ENCODE measurements at places on chromosomes 3 and 15. TPM values are rescaled to one million over a fixed set of nuclear protein-coding genes. Genes with fewer than 3 reads are reported as not detected.

DNA sequence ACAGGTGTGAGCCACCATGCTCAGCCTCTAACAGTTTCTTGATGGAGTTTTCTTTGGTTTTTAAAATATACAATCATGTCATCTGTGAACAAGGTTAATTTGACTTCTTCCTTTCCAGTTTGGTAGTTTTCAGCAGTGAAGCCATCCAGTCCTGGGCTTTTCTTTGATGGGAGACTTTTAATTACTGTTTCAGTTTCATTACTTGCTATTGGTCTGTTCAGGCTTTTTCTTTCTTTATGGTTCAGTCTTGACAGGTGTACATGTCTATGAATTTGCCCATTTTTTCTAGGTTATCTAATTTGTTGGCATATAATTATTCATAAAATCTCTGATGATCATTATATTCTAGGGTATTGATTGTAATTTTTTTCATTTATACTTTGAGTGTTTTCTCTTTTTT is 36.8 kb downstream of the PFN2 start:
- no peak overlapping the region for H3K4me3 ChIP-seq
- H3K27me3 ChIP-seq: no peaks in the 10 kb centered on the region
- H3K4me1 ChIP-seq: peaks cover 3% of the 10 kb centered on the region
- peaks cover 17% of the 10 kb centered on the region for H3K36me3 ChIP-seq
- DNase-seq: no peak

Gene DOCK3
- total RNA-seq: 0.25 TPM

GRCh38 chr3:135239615-135239884 is 444.5 kb downstream of the EPHB1 start:
- no peaks in the 10 kb centered on the region for H3K4me1 ChIP-seq
- DNase-seq: no peak

- no peak overlapping the region for H3K4me3 ChIP-seq
- DNase-seq: peak; percentile 66
- no peaks in the 10 kb centered on the region for H3K36me3 ChIP-seq
- H3K4me1 ChIP-seq: peaks cover 3% of the 10 kb centered on the region
Observed at GRCh38 chr3:8663177-8664061, 18.8 kb upstream of the SSUH2 start.

Gene SLC28A2
- 1.5 TPM for total RNA-seq

Gene ZBTB11
- total RNA-seq: 42.5 TPM

Gene MESD
- total RNA-seq: 26.4 TPM

Gene CLDN1
- total RNA-seq: 29.8 TPM

Gene ZNF502
- total RNA-seq: 7.6 TPM

Gene KCNH8
- 0.25 TPM for total RNA-seq

GRCh38 chr15:86919581-86919980 is 839.9 kb downstream of the AGBL1 start:
- H3K4me1 ChIP-seq: peaks cover 19% of the 10 kb centered on the region
- H3K27me3 ChIP-seq: no peaks in the 10 kb centered on the region
- H3K36me3 ChIP-seq: no peaks in the 10 kb centered on the region
- DNase-seq: no peak
- no peak overlapping the region for H3K27ac ChIP-seq
- H3K4me3 ChIP-seq: no peak overlapping the region

DNA sequence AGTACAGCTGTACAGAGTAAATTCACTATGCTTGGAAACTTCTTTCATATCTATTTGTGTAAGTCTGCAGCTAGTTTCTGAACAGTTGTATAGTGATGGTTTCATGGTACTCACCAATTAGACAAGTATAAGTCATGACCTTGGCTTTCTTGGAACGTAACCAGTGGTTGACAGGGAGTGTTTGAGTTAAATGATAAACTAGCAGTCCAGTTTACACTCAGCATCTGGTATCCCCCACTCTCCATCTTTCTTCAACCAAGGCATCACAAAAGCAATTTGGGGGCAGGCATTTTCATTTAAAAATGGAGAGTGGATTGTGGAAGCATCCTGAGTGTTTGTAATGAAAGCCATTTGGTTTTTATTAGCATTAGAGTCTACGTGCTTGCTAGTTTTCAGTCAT is 26.0 kb downstream of the MME start:
- DNase-seq: peak; percentile 76
- H3K27ac ChIP-seq: no peak overlapping the region
- no peak overlapping the region for H3K4me3 ChIP-seq

DNA sequence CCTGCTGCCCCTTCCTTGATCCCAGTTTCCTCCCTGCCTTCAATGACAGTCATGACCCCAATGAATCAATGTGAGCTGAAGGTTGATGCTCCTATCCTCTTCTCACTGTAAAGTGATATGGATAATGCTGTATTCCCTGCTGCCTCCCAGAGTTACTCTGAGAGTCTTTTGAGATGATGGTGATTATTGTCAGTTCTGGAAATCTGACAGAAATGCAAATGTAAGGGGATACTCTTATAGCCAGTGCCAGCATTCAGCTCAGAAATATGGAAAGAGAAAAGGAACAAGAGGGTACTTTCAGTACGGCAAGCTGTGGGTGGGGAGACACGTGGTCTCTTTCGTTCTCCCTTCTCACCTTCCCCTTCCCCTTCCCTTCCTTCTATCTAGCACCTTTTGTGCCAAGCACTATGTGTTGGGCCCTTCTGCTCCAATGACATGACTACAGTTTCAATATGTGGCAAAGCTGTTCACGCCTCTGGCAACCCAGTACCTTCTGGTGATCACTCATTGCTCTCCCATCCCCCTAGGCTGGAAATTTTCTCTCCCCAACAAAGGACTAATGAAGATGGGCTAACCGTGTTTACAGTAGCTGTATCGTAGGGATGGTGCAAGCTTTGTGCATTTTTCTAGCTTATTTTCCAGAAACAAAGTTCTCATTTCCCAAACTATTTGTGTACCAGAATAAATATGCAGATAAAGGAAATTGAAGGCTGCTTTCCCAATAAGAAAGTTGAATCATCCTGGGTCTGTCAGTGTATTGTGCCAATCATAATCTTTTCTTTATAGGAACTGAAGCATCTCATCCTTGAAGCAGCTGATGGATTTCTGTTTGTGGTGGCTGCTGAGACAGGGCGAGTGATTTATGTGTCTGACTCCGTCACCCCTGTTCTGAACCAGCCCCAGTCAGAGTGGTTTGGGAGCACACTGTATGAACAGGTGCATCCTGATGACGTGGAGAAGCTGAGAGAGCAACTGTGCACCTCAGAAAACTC is 70.3 kb downstream of the ARNT2 start:
- no peak for DNase-seq
- H3K4me3 ChIP-seq: no peak overlapping the region

DNA sequence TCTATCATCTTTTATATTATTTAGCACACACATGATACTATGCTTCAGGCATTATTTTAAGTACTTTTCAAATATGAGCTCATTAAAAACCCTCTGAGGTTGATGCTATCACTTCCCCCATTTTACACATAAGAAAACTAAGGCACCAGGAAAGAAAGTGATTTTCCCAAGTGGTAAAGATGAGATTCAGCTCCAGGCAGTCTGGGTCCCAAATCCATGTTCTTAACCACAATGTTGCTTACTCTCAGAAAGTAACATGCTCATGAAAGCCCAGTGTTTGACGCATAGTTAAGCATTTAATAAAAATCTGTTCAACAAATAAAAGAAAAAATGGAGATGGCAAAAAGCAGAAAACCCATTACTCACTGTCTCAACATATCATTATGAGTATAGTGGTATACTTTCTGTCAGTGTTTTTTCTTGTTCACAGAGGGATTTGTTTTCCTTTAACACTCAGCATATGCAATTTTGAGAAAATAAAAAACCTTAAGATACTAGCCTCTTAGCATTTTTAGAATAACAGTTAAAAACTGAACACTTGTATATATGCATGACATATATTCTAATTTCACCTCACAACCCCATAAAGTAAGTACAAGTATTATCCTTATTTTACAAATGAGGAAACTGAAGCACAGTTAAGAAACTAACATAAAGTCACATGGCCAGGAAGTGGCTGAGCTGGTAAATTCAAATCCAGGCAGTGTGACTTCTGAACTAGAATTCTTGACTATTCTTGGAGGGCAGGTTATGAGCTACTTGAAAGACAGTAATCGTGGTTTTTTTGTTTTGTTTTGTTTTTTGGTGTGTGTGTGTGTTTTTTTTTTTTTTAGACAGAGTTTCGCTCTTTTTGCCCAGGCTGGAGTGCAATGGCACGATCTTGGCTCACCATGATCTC is 10.4 kb downstream of the PEAK1 start:
- H3K4me1 ChIP-seq: no peaks in the 10 kb centered on the region
- H3K4me3 ChIP-seq: no peak overlapping the region
- no peaks in the 10 kb centered on the region for H3K36me3 ChIP-seq
- H3K27ac ChIP-seq: no peak overlapping the region
- no peaks in the 10 kb centered on the region for H3K27me3 ChIP-seq
- peak; percentile 34 for DNase-seq

Gene KY
- total RNA-seq: 0.06 TPM

DNA sequence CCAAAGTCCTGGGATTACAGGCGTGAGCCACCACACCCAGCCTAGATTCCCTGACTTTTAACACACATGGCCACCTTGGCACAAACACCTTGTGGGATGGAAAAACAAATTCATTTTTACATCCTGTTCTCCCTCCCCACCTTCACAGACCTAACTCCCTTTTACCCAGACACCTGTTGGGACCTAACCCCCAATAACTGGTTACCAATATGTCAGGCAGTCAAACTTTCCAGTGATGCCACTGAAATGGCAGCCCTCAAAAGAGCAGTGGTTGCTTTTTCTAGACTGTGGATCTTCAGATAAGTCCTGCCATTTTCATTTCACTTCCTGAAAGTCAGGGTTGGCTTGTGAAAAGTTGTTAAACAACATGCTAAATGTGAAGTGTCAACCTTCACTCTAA is 34.9 kb downstream of the SIN3A start:
- peaks cover 11% of the 10 kb centered on the region for H3K36me3 ChIP-seq
- H3K27ac ChIP-seq: no peak overlapping the region
- H3K4me3 ChIP-seq: no peak overlapping the region
- no peaks in the 10 kb centered on the region for H3K4me1 ChIP-seq
- H3K27me3 ChIP-seq: no peaks in the 10 kb centered on the region

Gene ADGRG7
- not detected for total RNA-seq

Gene LAMB2
- total RNA-seq: 616 TPM

DNA sequence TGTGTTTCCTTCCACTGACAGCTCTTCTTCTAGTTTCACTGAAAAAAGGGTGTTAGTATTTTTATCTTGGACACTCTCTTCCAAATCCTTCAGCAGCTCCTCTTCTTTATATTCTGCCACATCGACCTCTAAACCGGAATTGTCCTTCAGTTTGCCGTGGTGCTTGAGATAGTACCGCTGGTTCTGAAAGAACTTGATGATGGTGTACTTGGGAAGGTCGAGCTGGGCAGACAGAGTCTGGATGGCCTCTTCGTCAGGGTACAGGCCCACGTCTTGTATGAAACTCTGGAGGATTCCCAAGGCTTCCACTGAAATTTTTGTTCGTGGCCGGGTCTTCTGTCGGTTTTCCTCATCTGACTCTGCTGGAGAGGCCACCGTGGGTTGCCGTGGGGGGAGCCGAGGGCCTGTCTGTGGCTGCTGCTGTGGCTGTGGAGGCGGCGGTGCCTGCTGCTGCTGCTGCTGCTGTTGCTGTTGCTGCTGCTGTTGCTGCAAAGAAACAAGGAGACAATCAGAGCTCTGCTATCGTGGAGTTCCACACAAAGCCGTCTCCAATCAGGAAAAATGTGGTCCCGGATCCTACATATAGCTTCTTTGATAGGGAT is 75.8 kb downstream of the SATB1 start:
- peaks cover 18% of the 10 kb centered on the region for H3K36me3 ChIP-seq
- no peaks in the 10 kb centered on the region for H3K27me3 ChIP-seq

GRCh38 chr3:27278383-27279055 is 90.7 kb downstream of the NEK10 start:
- no peak overlapping the region for H3K27ac ChIP-seq
- DNase-seq: no peak
- no peaks in the 10 kb centered on the region for H3K4me1 ChIP-seq
- H3K27me3 ChIP-seq: no peaks in the 10 kb centered on the region
- H3K4me3 ChIP-seq: no peak overlapping the region

Gene TMEM266
- total RNA-seq: 4.4 TPM

GRCh38 chr3:8712045-8712907 is 21.3 kb upstream of the CAV3 start:
- DNase-seq: no peak
- H3K4me1 ChIP-seq: no peaks in the 10 kb centered on the region
- H3K27me3 ChIP-seq: no peaks in the 10 kb centered on the region
- H3K36me3 ChIP-seq: no peaks in the 10 kb centered on the region
- no peak overlapping the region for H3K27ac ChIP-seq

Gene P3H2
- total RNA-seq: 59.9 TPM

- H3K4me1 ChIP-seq: peaks cover 11% of the 10 kb centered on the region
- no peaks in the 10 kb centered on the region for H3K27me3 ChIP-seq
- H3K36me3 ChIP-seq: no peaks in the 10 kb centered on the region
- no peak overlapping the region for H3K4me3 ChIP-seq
- H3K27ac ChIP-seq: no peak overlapping the region
Observed at GRCh38 chr3:61824553-61825135, 263.3 kb downstream of the PTPRG start.

DNA sequence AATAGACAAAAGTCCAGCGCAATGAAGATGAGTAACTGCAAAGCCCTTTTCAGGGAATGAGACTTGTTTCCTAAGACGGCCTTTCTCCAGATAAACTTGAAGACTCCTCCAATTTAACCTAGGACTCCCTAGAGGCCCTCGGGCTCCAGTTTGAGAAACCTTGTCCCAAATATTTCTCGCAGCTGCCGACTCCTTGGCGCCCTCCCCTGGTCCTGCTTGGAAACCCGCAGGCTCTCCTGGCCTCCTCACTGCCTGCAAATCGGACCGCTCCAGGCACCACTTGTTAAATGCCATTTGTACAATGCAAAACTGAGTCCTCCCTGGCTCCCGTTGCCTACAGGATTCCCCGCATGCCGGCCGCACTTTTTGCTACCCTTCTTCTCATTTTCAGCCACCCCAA is 36.8 kb downstream of the MUC4 start:
- H3K36me3 ChIP-seq: no peaks in the 10 kb centered on the region
- no peaks in the 10 kb centered on the region for H3K4me1 ChIP-seq
- H3K27ac ChIP-seq: no peak overlapping the region
- DNase-seq: peak; percentile 36

Gene GOLGA6L2
- not detected for total RNA-seq

GRCh38 chr3:130473416-130473815 is 43.6 kb upstream of the COL6A6 start:
- no peak overlapping the region for H3K4me3 ChIP-seq
- no peaks in the 10 kb centered on the region for H3K36me3 ChIP-seq
- no peak overlapping the region for H3K27ac ChIP-seq
- H3K4me1 ChIP-seq: no peaks in the 10 kb centered on the region
- DNase-seq: no peak

All from lung (tissue), 17 donors.